Cardiac septum (tissue), 1 donor: ENCODE measurements at places on chromosomes 2 and 18. TPM values are rescaled to one million over a fixed set of nuclear protein-coding genes. Genes with fewer than 3 reads are reported as not detected.

DNA sequence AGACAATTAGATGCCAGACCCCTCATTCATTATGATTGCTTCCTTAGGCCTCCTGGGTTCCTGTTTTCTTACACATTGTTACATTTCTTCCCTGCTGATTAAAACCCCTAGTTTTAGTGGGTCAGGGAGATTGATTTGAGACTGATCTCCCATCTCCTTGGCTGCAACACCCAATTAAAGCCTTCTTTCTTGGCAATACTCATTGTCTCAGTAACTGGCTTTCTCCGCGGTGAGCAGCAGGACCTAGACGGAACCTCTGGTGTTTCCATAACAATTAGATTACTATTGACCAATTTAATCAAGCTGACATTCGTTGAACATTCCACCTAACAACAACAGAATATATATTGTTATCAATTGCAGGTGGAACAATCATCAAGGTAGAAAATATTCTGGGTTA is 1676.4 kb upstream of the SLC39A10 start:
- no peak for DNase-seq

DNA sequence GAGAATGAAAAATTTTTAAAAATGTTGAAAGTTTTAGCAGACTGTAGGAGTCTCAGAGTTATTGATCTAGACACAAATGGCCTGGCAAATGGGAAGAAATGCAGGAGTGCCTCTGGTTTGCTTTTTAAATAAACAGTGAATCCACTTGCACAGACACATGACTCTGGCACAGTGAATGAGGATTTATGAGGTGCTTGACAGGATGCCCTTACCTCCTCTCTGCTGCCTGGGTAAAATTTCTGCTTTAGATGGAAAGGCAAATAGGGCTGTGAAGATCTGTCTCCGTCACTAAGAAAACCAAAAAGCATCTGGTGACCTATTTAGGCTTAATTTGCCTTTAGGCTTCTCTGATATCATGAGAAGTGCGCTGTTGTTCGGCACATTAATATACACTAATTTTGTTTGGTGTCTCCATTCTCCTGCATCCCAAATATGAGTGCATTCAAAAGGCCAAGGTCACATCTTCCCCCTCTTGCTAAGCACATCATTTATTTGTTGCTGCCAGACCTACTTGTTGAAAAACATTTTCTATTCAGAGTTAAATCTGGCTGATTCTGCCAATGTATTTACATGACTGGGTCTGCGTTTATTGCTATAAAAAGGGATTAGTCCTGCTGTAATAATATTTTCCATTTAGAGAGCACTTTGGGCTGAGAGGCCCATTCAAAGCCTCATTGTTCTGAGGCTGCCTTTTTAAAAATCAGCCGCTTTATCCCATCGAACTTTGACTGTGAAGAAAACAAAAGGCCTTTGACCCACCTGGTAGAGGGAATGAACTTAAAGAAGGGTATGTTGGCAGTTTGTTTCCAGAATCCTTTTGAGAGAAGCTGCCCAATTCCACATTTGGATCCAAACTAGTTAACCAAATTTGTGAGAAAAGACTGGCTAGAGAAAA is 94.9 kb downstream of the RNF152 start:
- DNase-seq = no peak

DNA sequence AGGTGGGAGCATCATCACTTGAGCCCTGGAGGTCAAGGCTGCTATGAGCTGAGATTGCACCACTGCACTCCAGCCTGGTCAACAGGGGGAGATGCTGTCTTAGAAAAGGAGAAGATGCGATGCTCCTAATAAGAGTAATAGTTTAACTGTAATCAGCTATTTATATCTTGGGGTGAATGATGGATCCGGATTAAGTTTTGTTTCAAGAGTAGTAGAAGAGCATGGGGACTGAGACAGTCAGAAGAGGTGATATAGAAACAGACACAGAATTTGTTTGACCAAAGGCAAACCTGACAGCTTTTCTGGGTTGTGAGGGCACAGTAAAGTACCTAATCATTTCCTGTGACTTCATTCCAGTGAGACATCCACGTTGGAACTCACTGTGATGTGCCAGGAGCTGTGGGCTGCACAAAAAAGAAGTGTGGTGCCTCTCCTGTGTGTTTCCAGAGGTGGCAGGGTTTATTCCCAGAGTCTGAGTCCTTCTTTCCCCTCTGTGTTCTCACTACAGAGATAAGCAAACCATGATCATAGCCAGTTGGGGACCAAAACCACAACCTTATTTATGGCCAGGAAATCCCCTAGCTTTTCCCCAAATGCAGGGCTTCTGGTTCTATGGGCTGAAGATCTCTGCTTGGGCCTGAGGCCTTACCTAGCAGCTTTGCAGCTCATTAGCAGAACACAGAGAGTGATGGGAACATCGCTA is 113.7 kb downstream of the XRCC5 start:
- DNase-seq = no peak

GRCh38 chr2:211103989-211104388 is 547.6 kb downstream of the CPS1 start:
- DNase-seq = no peak

- DNase-seq = no peak
Measured at GRCh38 chr2:192254444-192254843, 59.7 kb upstream of the TMEFF2 start.

DNA sequence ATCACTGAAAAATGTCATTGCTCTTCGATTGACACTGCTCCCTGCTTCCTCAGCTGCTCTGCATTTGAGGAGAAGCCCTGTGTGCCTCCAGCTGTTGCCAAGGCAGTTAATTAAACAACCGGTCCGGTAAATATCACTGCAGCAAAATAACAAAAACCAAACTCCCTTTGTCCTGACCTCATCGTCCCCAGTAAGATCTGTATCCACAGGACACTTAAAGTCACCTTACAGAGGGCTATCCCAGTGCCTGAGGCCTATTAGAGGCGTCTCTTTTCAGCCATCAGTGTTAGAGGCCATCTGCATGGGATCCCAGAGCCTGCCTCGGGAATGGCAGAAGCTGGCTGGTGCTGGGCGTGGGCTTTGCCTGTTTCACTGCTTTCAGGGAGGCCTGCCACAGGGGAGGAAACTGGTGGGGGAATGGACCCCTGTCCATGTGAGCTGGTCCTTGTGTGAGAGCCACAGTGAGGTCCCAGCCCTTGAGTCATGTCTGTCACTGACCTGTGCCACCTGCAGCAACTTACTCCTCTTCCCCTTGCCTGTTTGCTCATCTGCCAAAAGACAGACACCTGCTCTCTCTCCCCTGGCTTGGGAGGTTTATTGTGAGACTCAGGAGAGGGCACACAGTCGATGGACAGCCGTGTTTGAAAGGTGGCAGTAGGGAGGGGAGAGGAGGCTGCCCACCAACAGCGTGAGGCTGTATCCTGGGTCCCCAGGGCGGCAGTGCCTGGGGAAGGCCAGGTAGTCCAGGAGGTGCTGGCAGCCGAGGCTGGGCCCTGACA is 117.7 kb upstream of the MCFD2 start:
- DNase-seq = no peak

The RALB gene
- total RNA-seq = 49.9 TPM
